Immature natural killer cell (primary cell): ENCODE measurements at places on chromosomes 4 and X.

DNA sequence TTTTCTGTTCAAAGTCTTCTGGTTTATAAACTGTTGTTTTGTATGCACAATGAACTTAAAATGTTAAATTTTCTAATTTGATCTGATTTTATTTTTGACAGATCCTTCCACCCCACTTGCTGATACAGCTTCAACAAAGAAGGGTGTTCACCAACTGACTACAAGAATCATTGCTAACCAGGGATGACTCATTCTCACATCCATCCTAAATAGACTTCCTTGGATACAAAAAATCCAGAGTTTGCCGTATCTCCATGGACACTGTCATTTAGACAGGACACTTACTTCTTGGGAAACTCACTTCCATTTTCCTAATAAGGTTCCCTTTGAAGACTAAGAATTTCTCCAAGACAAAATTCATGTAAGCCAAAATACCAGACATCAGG, 111.6 kb upstream of the NWD2 start:
- DNase-seq, result no peak

GRCh38 chrX:37905436-37906147, 58.2 kb upstream of the DYNLT3 start:
- no peak for DNase-seq

DNA sequence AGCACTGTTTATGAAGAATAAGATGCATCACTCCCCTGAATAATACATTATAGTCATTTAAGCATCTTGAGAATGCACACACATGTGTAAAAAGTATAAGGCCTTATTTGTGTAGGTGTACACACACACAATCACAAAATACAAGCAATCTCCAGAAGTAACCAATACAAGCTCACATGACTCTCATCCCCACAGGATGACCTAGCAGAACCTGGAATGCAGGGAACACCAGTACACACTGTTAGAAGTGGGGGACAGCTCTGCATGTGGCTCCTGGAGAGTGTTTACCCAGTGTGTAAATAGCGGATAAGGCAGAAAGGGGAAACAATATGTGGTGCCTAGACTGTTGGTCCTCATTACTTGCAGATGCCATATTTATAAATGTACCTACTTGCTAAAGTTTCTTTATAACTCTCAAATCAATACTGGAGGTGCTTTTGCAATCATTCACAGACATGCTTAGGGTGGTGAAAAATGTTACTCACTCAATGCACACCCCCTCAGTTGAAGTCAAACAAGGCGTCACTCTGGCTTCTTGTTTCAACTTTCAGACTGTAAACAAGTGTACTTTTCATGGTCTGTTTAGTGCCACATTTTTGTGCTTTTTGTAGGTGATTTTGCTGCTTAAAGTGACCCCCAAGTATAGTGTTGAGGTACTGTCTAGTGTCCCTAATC, 73.1 kb downstream of the MAGEB17 start:
- no peak for DNase-seq

GRCh38 chrX:36978886-36979285, 29.3 kb upstream of the FAM47C start:
- no peak for DNase-seq
